Putamen (tissue), 1 donor: ENCODE measurements at places on chromosomes 6 and 20.

DNA sequence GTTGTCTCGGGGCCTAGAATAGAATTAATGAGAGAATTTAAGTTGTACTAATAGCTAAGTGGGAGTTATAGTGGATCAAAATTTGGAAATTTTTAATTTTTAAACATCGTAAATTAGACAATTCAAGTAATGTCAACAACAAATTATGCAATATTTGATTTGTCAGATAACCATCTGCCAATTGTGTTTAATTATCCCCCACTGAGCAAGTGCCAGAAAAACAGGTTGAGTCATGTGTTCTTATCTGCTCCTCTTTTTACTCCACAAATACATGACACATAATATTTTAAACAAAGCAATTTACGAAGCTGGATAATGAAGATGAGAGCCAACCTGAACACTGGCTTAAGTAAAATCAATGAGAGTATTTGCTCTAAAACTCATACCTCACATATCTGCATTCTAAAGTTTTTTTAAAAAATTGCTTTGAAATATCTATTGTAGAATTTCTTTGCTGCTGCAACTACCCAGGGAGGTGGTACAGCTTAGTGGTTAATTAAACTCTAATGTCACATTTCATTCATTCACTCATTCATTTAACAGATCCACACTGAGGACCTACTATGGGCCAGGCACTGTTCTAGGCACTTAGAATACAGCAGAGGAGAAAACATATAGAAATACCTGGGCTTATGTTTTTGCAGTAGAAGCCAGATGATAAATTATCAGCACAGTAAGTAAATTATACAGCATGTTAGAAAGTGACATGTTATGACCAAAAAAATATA, 57.1 kb upstream of the MAP7 start:
- no peak for DNase-seq

DNA sequence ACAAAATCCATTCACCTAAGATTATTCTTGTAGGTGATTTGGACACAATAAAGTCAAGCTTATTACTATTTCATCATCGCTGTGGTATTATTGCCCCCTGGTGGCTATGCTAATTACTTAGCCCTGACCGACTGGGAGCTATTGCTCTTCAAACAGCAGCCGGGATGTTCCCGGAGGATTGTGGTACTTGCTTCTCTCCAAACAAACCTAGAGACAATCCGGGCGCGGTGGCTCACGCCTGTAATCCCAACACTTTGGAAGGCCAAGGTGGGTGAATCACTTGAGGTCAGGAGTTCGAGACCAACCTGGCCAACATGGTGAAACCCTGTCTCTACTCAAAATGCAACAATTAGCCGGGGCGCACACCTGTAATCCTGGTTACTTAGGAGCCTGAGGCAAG, 15.4 kb upstream of the STMND1 start:
- peak; percentile 77 for DNase-seq

DNA sequence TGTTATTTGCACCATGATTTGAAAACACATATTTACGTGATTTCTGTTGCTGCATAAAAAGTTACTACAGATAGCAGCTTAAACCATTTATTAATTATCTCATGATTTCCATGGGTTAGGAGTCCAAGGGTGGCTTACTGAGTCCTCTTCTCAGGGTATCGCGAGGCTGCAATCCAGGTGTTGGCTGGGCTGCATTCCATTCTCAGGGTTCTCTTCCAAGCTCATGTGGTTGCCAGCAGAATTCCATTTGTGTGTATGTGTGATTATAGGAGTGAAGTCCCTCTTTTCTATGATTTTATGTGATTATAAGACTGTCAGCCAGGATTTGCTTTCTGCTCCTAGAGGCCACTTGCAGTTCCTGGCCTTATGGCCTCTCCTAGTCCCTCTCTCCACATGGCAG, 135.1 kb downstream of the FAM83B start:
- no peak for DNase-seq

DNA sequence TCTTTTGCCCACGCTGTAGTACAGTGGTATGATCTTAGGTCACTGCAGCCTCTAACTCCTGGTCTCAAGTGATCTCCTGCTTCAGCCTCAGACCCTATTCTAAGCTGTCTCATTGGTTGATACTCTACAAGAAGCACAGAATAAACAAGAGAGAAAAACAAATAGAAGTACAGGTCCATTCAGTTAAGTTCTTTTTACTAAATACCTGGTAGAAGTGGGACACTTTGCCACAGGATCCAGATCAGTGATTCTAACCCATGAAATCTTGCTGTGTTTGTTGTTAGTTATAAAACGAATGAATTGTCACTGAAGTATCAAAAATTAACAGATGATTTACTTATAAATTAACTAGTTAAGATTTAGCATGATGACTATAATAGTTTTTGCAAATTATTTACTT, 76.7 kb downstream of the SCAND1 start:
- no peak for DNase-seq

GRCh38 chr20:43691928-43692524, 25.1 kb downstream of the MYBL2 start:
- DNase-seq: no peak
